ENCODE measurements at places on chromosomes 11 and 22.

GRCh38 chr11:108142304-108142703, 20.9 kb downstream of the ACAT1 start:
- no peaks in the 10 kb centered on the region for H3K27me3 ChIP-seq
- no peaks in the 10 kb centered on the region for H3K4me1 ChIP-seq
- no peak overlapping the region for H3K27ac ChIP-seq

DNA sequence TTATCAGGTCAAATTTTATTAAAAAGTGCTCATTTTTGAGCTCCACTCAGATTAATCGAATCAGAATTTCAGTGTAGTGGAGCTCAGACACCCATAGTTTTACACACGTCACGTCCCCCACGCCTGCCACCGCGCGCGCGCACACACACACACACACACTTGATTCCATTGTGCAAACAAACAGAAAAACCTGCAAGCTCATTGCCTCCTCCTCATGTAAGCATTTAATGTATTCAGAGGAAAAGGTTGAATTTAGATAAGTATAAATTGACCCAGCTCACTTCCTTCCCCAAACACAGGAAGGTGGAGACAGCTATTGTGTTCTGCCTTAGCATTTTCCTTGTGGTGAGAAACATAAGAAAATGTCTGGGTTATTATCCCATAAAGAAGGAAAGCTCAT, 336.7 kb downstream of the LUZP2 start:
- no peaks in the 10 kb centered on the region for H3K4me1 ChIP-seq
- no peak for DNase-seq
- no peak overlapping the region for H3K4me3 ChIP-seq
- no peaks in the 10 kb centered on the region for H3K27me3 ChIP-seq

GRCh38 chr11:108985945-108986279, 321.0 kb downstream of the DDX10 start:
- no peaks in the 10 kb centered on the region for H3K36me3 ChIP-seq
- no peak overlapping the region for H3K4me3 ChIP-seq
- no peaks in the 10 kb centered on the region for H3K4me1 ChIP-seq
- no peaks in the 10 kb centered on the region for H3K27me3 ChIP-seq

DNA sequence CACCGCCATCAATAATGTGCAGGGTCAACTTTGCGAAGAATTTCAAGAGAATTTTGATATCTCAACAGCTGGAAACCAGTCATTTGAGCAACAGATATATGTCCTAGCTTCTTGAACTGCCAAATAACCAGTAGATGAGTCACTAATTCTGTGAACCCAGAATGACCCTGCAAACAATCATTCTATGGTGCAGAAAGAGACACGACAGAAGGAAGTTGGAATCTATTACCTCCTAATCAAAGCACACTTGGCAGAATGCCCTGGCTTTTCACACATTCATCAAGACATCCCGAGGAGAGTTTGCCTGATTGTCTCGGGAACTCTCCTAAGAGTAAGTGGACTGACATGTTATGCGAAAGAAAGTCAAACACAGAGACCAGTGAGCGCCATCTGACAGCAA, 621.1 kb downstream of the OPCML start:
- no peak overlapping the region for H3K4me3 ChIP-seq
- no peaks in the 10 kb centered on the region for H3K36me3 ChIP-seq
- H3K27ac ChIP-seq = no peak overlapping the region
- no peaks in the 10 kb centered on the region for H3K27me3 ChIP-seq
- peaks cover 50% of the 10 kb centered on the region for H3K4me1 ChIP-seq
- DNase-seq = no peak

GRCh38 chr22:50715776-50716175, 22.2 kb upstream of the ACR start:
- no peak overlapping the region for H3K27ac ChIP-seq
- DNase-seq = no peak
- no peak overlapping the region for H3K4me3 ChIP-seq
- H3K27me3 ChIP-seq = peaks cover 25% of the 10 kb centered on the region

DNA sequence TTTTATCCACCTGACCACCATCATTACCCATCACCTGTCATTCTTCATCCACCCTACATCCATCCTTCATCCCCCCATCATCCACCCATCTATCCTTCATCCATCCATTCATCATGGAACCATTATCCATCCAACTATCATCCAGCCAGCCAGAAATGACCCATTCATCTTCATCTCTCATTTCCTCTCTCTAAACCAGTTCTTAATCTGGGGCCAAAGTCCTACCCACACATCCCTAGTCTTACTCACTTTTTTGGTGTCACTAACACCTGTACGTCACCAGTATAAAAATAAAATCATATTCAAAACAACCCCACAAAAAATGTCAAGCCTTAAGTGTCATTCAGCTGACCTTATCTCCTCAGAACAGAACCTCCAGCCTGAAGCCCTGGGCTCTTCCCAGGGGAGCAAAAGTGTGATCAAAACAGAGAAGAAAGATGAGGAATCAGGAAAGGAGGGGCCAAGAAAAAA, 12.3 kb downstream of the SPI1 start:
- peak overlapping the region; percentile 80 for H3K27ac ChIP-seq
- peaks cover 15% of the 10 kb centered on the region for H3K27me3 ChIP-seq
- no peaks in the 10 kb centered on the region for H3K36me3 ChIP-seq
- H3K4me1 ChIP-seq = no peaks in the 10 kb centered on the region

DNA sequence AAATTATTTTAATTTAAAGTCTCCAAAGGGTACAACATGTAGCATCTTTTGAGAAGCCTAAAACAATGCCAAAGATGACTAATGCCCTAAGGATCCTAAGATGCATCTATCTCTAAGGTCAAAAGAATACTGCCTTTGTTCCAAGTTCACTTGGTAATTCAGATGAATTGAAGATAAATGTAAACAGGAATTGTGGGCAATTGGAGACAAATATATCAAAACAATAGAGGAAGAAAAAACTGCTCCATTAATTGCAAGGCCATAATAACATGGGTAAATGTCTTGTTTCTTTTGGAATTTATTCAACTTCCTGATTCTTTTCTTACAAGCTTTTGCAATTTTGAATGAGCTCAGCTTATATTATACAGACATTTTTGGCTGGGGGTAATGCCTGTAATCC, 338.6 kb downstream of the TTC28 start:
- no peak overlapping the region for H3K4me3 ChIP-seq
- H3K36me3 ChIP-seq = peaks cover 22% of the 10 kb centered on the region
- H3K27ac ChIP-seq = peak overlapping the region; percentile 62
- no peak for DNase-seq
- H3K27me3 ChIP-seq = no peaks in the 10 kb centered on the region
- peaks cover 24% of the 10 kb centered on the region for H3K4me1 ChIP-seq

GRCh38 chr11:19919050-19919561, 206.5 kb downstream of the NAV2 start:
- DNase-seq = no peak
- no peak overlapping the region for H3K4me3 ChIP-seq
- no peaks in the 10 kb centered on the region for H3K27me3 ChIP-seq
- H3K27ac ChIP-seq = no peak overlapping the region

- H3K4me3 ChIP-seq = no peak overlapping the region
- no peak for DNase-seq
- H3K27me3 ChIP-seq = no peaks in the 10 kb centered on the region
- no peaks in the 10 kb centered on the region for H3K4me1 ChIP-seq
- no peaks in the 10 kb centered on the region for H3K36me3 ChIP-seq
- no peak overlapping the region for H3K27ac ChIP-seq
These were observed 56.4 kb downstream of the FDX1 start for GRCh38 chr11:110486156-110486555.

- H3K4me1 ChIP-seq = peaks cover 30% of the 10 kb centered on the region
- H3K27ac ChIP-seq = no peak overlapping the region
- DNase-seq = no peak
These were observed 2.8 kb upstream of the BARX2 start for GRCh38 chr11:129372609-129373488.

- peaks cover 2% of the 10 kb centered on the region for H3K27me3 ChIP-seq
- H3K4me3 ChIP-seq = no peak overlapping the region
- H3K27ac ChIP-seq = no peak overlapping the region
- H3K36me3 ChIP-seq = no peaks in the 10 kb centered on the region
These were observed 342.1 kb upstream of the NARS2 start for GRCh38 chr11:78916759-78917158.

GRCh38 chr11:107961480-107961879, 33.2 kb downstream of the RAB39A start:
- no peaks in the 10 kb centered on the region for H3K27me3 ChIP-seq
- H3K4me1 ChIP-seq = peaks cover 16% of the 10 kb centered on the region
- no peak overlapping the region for H3K4me3 ChIP-seq
- no peak overlapping the region for H3K27ac ChIP-seq
- H3K36me3 ChIP-seq = peaks cover 4% of the 10 kb centered on the region
- no peak for DNase-seq

All from neural crest cell (in vitro differentiated cells).